ENCODE measurements at places on chromosomes 11 and 22.

DNA sequence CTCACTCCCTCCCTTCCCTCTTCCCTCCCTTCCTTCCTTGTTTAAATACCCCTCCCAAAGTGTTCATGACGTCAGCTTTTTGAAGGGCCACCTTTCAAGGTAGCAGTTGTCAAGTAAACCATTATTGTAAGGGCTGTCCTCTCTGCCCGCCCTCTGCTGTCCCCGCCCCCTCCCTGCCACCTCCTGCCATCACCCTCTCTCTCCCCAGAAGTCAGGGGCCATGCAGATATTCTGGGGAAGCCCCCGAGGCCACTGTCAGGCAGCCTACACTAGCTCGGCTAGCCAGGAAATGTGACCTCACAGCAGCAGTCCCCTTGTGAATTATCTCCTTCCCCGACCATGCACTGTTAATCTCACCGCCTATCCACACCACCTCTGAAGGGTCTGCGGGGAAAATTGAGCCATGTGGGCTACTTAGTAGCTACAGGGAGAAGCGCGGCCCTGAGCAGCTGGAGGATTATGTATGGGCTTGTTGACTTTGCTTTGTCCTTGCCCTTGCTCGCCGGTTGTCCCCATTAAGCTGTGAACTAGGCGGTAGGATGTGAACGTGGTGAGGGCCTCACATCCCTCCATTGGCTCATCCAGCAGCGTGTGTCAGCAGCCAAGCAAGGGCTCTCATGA lies 42.1 kb upstream of the ATXN10 start:
- DNase-seq, result no peak

GRCh38 chr22:20814221-20814808 lies 40.4 kb downstream of the SERPIND1 start:
- no peak for DNase-seq

DNA sequence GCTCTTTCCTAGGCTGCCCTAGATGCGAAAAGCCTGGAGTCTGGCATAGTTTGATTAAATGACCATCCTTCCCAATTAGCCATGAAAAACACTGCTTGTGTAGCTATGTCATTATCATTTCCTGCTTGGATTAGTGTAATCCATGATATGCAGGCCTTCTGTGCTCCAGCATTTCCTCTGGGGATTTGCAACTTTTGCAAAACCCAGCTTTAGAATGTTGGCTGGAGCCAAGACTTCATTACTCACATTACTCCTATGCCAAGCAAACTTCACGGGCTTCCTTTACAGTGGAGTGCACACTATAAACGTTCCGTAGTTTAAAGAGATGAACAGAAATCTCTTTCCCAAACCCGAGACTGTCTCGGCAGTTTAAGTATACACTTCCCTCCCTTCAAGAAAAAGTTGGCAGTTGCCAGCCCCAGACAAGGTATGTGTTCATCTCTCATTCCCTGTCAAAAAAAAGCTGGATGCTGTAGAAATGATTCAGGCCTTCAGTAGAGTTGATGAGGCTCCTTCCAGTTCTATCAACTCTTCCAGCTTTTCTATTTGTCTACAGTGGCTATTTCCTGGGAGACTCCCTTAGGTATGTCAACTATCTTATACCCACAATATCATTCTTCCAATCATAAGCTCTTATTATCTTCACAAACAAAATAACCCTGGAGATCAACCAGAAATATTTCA lies 180.0 kb downstream of the MAML2 start:
- DNase-seq, result no peak

DNA sequence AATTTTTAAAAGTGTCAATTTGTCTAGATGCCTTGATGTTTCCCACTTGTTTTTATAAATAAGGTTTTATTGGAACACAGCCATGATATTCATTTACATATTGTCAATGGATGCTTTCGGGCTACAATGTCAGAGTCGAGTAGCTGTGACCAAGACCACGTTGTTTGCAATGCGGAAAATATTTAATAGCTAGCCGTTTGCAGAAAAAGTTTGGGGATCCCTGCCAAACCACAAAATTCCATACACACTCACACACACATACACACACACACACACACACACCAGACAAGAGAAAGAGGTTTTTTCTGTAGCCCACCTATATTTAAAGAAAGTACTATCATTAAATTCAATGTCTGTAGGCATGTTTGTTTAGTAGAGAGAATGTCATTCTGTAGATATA lies 58.3 kb downstream of the TYR start:
- no peak for DNase-seq

DNA sequence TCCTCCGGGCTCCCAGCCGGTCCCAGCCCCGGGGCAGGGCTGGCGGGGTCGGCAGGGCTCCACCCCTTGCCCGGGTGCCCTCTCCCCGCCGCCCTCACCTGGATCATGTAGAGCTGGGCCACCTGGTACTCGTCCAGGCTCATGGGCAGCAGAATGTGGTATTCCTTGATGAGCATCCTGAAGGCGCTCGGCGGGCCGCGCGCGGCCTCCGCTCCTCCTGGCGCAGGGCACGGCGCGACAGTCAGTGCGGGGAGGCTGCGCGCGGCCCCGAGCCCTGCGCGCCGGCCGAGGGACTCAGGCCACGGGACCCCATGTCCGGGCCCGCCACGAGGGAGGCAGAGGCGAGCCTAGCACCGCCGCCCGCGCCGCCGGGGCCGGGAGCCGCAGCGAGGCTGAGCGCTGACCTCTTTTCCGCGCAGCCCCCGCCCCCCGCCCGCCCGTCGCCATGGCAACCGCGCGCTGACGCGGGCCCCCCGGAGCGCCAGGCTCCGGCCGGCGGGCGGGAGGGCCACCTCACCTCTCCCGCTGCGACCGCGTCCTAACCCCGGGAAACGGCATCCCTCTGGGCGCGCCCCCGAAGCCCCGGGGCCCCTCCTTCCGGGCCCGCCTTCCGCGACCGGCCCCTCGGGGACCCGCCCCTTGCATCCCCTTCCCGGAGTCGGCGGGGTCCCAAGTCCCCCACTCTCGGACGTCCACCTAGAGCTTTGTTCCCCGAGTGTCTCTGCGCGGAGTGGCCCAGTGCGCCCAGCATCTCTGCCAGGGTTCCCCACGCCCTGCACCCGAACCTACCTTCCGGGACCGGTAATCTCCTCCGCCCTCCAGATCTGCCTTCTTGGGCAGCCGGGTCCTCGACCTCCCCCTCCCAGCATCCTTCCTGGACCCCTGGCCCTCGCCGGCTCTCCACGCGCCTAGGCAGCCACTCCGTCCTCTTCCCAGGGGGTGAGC lies 886 bp downstream of the PITPNM1 start:
- peak; percentile 38 for DNase-seq

DNA sequence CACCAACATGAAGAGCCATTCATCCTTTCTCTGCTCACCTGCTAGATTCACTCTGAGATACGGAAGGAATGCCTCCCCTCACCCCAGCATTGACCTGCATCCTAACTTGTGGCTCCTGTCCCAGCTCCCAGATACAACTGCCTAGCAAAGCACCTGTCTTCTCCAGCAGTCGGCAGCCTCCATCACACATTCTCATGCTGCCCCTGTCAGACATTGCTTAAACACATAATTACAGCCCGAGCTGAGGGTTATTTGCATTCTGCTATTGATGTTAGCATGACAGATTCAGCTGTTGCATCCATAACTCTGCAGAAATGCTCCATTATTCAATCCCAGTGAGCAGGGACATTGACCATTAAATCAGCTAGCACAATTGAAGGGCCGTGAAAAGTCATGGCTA lies 184.4 kb upstream of the NARS2 start:
- DNase-seq, result no peak

GRCh38 chr11:123255909-123256308 lies 60.9 kb upstream of the CLMP start:
- DNase-seq, result no peak

DNA sequence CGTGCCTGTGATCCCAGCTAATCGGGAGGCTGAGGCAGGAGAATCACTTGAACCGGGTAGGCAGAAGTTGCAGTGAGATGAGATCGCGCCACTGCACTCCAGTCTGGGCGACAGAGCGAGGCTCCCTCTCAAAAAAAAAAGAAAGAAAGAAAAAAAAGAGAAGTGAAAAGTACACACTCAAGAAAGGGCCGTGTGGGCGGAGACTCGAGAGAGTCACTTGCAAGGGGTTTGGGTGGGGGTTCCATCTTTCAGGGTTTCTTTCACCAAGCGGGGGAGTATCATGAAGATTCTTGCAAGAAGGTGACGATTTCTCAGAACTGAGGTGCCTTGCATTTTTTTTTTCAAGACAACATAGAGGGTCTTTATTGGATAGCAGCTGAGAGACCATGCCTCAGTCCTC lies 4.0 kb upstream of the IFITM5 start:
- no peak for DNase-seq

DNA sequence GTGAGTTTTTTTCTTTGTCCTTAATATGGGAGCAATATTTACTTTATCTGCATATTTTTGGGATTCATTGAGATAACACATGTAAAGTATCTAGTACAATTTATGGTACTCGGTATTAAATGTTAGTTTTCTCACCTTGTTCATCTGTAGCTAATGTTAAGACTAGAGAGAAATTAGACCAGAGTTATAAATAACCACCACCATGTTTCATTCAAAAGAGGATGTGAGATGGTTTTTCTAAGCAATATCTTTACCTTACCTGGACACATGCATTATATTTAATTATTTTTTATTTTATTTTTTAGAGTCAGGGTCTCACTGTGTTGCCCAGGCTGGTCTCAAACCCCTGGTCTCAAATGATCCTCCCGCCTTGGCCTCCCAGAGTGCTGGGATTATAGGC lies 18.4 kb downstream of the ARHGAP42 start:
- no peak for DNase-seq

- DNase-seq, result no peak
These were observed 465 bp downstream of the MAPK1 start for GRCh38 chr22:21866833-21867527.

Measured in central memory CD4-positive, alpha-beta T cell (primary cell).